ENCODE measurements at places on chromosomes 5 and 9.

DNA sequence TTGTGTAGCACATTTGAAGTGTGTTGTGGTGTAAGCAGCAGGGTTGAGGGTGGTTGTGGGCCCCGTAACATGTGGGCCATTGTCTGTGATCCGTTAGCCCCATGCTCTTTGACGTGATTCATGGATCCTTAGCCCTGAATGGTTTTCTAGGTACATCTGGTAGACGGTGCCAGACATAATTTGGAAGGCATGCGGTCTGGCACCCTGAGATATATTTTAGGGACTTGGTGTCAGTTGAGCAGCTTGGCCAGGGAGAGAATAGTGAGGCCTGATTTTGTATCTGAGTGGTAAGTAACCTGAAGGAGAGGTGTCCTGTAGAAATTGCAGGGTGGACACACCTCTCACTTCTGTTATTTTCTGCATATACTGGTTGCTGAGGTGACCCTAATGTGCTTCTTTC lies 10.9 kb downstream of the SH3GL2 start:
- no peak for DNase-seq

GRCh38 chr5:130021000-130021399 lies 116.7 kb downstream of the CHSY3 start:
- DNase-seq, result no peak

DNA sequence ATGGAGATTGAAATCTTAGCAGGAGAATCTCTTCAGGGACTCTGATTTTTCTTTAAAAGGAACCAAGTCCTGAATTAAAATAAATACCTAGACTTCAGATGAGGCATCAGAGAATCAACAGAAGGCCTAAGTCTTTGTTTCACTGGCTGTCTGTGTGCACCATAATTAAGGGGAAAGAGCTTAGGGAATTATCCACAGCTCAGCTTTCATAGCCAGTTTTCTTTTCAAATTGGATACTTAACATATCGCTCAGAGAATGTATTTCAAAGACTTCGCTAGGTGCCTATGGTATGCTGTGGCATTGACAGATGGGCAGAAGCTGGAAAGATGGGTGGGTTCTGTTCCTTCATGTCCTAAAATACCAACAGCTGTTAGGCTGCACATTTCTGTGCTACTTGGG lies 325.8 kb downstream of the TMEM38B start:
- DNase-seq, result no peak

DNA sequence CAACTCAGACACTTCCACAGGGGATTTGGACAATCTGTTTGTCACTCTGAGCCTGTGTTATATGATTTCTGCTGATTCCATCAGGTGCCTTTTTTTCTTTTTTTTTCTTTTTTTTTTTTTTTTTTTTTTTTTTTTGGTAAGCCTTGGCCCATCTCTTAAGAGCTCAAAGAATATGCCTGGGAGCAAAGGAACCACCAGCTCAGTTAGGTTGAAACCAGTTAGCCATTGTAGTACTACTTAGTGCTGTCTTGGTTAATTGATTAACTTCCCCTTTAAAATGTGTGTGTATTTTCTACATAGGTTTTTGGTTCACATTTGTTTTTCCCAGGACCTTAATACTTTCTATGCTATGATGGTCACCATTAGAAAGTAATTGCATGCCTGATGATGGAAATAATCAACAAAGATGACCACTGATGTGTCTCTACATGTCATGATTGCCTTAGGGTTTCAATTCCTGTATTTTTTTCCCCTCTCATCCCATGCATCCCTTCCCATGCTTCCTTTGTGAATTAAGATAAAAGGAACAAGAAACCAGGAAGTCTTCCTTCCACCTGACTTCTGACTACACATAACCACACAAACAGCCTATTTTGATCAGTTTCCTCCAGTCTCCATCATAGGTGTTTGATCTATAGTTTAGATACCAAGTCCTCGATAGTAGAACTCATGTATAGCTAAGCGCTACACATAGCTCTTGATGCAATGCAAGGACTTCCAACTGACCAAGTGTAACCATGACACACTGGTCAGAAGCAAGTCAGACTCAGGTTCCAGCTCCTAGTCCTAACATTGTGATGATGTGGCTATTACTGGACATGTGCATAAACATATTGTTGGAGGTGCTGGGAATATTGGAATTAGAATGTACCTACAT lies 306.1 kb downstream of the EFNA5 start:
- DNase-seq, result no peak

- DNase-seq, result no peak
Observed at GRCh38 chr5:126864042-126864688, 87.2 kb downstream of the LMNB1 start.

- DNase-seq, result peak; percentile 13
Observed at GRCh38 chr5:141618030-141618803, 583 bp downstream of the DIAPH1 start.

- DNase-seq, result no peak
Observed at GRCh38 chr5:50300878-50301277, 140.2 kb downstream of the EMB start.

- no peak for DNase-seq
Observed at GRCh38 chr5:113806904-113807303, 293.4 kb downstream of the YTHDC2 start.

DNA sequence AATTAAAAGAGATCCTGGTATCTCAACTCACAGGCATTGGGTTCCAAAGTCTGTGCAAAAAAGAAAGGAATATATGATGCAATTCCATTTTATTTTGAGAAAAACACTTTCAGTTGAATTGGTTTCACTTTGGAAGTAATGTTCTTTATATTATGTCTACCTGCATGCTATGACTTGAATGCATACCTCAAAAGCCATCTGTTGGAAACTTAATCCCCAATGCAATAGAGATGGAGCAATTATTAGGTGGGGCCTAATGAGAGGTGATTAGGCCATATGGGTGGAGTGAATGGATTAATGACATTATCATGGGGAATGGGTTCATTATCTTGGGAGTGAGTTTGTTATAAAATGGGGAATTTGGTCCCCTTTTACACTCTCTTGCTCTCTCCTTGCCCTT lies 293.3 kb downstream of the CSNK1G3 start:
- no peak for DNase-seq

DNA sequence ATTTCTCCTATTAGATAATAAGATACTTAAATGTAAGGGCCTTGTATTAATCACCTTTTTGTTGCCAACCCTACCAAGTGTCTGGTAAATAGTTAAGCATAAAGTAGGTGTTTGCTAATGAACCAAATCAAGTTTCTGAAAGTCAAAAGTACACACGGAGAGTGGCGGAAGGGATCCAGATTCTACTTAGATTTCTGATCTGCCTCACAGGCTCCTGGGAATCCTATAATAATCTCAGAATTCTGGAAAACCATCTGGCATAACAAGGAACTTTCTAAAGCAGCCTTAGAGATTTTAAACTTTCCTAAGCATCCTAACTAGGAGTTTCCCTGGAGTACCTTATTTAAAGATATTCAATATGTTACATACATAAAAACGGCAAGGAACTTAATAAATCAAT lies 363.2 kb upstream of the SMC2 start:
- no peak for DNase-seq

- peak; percentile 73 for DNase-seq
Observed at GRCh38 chr5:111756581-111757354, at the start of gene NREP. Gene NREP, minus strand, starts transcription at chr5:111757194. Its CDS starts 1,422 bp downstream, at chr5:111755772.

- DNase-seq, result no peak
Observed at GRCh38 chr5:84796399-84796798, 411.7 kb upstream of the EDIL3 start.

- DNase-seq, result no peak
Observed at GRCh38 chr9:30243467-30243866, 2141.0 kb upstream of the ACO1 start.

DNA sequence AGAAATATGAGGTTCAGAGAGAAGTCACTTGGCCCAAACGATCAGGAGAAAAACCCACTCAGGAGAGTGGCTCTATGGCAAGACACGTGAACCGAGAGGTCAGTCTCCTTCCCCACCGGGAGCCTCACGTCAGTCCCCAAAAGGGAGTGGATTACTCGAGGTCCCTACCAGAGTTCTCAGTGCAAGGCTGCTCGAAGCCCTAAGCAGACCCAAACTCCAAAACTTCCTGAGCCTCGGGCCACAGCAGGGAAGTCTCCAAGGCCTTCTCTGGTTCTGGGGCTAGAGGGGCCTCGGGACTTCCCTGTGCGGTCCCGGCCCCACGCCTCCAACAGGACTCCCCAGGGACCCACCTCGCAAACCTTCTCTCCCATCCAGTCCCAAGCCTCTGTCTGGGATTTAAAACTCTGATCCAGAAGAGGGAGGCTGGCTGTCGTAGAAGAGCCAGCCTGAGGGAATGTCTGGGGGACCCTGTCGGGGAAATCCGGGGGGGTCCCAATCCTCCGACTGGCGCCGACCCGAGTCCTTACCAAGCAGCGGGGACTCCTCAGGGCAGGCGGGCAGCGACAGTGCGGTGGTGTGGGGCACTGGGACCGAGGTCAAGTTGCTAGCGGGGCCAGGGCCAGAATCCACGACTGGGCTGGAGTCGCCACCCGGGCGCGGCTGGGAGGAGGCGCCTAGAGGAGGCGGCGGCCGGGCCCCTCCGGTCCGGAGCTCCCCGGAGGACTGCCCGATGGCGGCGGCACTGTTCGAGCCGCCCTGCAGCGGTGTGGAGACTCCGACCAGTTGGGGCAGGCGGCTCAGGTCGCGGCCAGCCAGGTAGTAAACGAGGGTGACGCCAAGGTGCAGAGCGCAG lies 679 bp downstream of the B4GALT1 start:
- no peak for DNase-seq

- peak; percentile 19 for DNase-seq
Observed at GRCh38 chr5:72956324-72957140, 691 bp downstream of the FCHO2 start.

GRCh38 chr5:160601046-160601445 lies 179.4 kb downstream of the PTTG1 start:
- DNase-seq, result no peak

GRCh38 chr5:74082512-74083055 lies 456.6 kb downstream of the ARHGEF28 start:
- no peak for DNase-seq

DNA sequence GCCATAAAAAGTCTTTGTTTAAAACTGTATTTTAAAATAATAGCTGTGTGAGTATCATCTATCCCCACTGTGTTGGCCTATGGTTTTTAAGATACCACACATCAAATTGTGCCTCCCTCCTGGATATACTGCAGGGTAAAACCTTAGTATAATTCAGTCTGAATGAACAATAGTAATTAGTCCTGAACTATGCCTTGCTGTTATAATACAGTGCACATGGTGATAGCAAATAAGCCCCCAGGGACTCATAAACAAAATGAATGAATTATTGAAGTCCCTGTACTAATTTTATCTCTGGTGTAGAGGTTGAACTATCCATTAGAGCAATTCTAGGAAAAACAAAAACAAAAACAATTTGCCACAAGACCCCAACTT lies 142.7 kb upstream of the ADAMTSL1 start:
- no peak for DNase-seq

DNA sequence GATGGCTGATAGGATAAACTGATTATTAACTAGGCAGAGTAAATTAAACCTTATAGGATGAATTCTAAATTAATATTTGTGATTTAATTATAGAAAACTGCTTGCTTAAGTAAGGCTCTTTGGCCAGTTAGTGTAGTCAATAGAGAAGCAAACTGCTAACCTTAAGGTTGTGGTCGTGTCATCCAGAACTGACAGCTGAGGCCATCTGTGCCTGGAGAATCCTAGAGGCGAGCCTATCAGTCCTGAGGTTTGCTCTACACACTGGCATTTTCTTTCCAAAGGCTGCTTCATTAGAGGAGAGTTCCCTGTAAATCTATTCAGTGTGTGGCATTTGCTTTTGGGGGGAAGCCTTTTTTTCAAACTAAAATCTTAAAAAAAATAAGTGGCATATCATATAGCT lies 169.2 kb downstream of the MEF2C start:
- no peak for DNase-seq

DNA sequence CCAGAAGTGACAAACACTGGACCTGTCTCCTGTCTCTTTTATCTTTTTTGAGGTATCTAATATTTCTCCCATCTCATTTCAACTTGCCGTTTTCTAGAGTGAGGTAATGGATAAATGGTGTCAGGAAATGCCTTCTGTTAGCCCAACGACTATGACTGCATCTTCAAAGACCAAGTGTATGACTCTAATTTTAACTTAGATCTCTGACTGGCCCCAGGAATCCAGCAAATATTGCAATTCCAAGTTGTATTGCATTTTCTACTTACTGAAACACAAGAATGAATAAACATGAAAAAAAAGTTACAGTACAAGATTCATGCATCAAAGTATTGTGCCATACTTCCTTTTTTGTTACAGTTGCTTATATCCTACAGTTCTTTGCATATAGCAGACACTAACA lies 26.3 kb downstream of the SLC28A3 start:
- DNase-seq, result no peak

DNA sequence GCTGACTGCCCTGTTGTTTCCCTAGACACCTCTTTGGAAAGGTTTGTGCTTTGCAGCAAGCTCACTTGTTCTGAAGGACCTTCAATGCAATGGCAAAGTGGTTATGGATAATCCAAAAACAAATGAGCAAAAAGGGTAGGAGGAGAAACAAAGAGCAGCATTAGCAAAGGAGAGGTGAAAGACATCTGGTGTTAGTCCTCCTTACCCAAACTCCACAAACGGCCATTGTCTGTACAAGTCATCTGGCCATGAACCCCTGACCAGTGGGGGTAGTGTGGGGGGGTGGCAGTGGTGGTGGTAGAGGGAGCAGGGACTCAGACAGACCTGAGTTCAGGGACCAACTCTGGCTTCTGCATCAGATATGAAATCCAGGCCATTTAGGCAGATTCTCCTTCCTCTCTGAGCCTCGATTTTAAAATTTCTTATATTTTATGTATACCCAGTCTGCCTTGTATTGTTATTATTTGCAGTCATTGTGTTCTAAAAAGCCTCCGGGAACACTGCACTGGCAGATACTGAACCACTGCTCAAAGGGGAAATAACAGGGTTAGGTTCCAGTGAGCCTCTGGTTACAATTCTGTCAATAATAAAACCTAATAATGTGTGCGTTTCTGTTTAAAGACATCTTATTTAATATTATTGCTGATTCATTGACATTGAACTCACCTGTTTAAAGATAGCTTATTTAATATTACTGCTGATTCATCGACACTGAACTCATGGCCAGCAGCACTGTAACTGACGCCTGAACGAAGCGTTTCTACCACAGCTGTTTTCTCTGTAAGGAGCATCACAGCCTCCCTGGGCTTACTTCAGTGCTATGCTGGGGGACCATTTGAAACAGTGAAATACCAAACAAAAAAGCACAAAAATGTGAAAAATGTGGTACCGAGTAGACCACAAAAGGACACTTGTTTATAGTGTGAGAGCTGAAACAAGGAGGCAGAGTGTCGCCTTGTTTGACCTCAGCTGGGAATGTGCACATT lies 156.0 kb downstream of the SEC61B start:
- no peak for DNase-seq

- DNase-seq, result no peak
Observed at GRCh38 chr5:17415321-17415758, 82.7 kb upstream of the TAF11L2 start.

DNA sequence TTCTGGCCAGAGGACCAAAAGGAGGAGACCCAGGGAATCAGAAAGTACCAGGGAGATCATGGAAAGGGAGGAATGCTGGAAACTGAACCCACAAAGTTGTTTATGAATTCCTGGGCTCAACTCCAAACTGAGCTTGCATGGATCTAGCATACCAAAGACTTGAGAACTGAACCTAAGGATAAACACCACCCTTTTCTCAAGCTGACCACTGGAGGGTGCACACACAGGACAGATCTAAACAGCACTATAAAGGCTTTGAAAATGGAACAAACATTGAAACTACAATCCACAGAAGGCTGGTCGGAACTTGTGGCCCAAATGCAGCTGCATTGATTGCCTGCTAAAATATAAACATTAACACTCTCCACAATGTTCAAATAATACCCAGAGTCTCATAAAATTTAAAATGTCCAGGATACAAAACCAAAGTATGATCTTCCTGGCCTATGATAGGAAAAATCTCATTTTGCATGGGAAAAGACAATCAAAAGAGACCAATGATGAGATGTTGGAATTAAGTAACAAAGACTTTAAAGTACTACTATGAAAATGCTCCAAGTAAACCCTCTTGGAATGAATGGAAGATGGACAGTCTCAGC lies 15.6 kb upstream of the IRF1 start:
- no peak for DNase-seq
